ENCODE measurements at places on chromosomes 7 and 10. TPM values are rescaled to one million over a fixed set of nuclear protein-coding genes. Genes with fewer than 3 reads are reported as not detected.
A peak's percentile ranks its signal among the peaks of the same experiment; 100 is the strongest.

Gene AS3MT
- 2.2 TPM for polyA plus RNA-seq

Gene SEMA4G
- 38.9 TPM for polyA plus RNA-seq

Gene TRPV5
- not detected for polyA plus RNA-seq

Gene EPO
- not detected for polyA plus RNA-seq

Gene AP1S1
- 32.0 TPM for polyA plus RNA-seq

Gene IFIT1B
- not detected for polyA plus RNA-seq

Gene AKR1D1
- polyA plus RNA-seq = 8.1 TPM

Gene PRTFDC1
- 6.0 TPM for polyA plus RNA-seq

Gene CLDN3
- polyA plus RNA-seq = 125 TPM

Gene FLNC
- 40.4 TPM for polyA plus RNA-seq

Gene MLXIPL
- 46.7 TPM for polyA plus RNA-seq

DNA sequence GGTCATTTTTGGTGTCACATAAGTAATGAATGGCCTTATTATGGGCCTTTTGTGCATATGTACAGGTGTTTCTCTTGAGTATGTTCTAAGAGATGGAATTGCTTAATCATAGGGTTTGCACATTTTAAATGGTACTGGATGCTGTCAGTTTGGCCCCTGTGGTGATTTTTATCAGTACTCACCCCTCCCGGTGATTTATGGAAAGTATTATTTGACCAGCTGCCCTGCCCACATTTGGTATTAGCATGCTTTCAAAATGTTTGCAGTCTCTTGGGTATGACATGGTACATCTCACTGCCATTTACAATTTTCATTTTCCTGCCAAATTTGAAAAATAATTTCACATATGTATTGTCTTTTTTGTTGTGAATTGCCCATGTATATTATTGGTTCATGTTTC, 427.7 kb downstream of the LRMDA start:
- no peak overlapping the region for H3K27ac ChIP-seq
- H3K36me3 ChIP-seq = no peaks in the 10 kb centered on the region
- H3K27me3 ChIP-seq = no peaks in the 10 kb centered on the region
- no peak overlapping the region for H3K4me3 ChIP-seq
- no peaks in the 10 kb centered on the region for H3K4me1 ChIP-seq
- DNase-seq = no peak

GRCh38 chr7:44215531-44215930, 14.8 kb downstream of the YKT6 start:
- no peaks in the 10 kb centered on the region for H3K27me3 ChIP-seq
- no peaks in the 10 kb centered on the region for H3K4me1 ChIP-seq
- no peaks in the 10 kb centered on the region for H3K36me3 ChIP-seq
- no peak overlapping the region for H3K27ac ChIP-seq

DNA sequence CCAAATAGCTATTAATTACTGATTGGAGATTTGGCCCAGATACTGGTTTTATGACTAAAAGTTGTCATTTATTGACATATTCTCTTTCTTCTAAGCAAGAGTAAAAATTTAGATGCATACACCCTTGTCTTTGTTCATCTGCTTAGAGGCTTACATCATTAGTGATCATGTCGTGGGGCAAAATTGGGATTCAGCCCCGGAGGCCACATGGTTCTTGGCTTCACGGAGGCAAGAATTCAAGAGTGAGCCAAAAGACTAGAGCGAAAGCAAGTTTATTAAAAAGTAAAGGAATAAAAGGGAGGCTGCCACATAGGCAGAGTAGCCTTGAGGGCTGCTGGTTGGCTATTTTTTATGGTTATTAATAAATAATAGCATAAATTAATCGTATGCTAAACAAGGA, 41.1 kb downstream of the MINPP1 start:
- DNase-seq = no peak
- H3K27me3 ChIP-seq = no peaks in the 10 kb centered on the region
- H3K4me1 ChIP-seq = peaks cover 8% of the 10 kb centered on the region
- H3K36me3 ChIP-seq = no peaks in the 10 kb centered on the region

- H3K36me3 ChIP-seq = no peaks in the 10 kb centered on the region
- no peak overlapping the region for H3K4me3 ChIP-seq
- DNase-seq = no peak
- no peaks in the 10 kb centered on the region for H3K4me1 ChIP-seq
Observed at GRCh38 chr10:4784667-4785333, 41.2 kb upstream of the AKR1E2 start.

GRCh38 chr10:95377950-95378349, 87.1 kb upstream of the PDLIM1 start:
- H3K27me3 ChIP-seq = no peaks in the 10 kb centered on the region
- H3K36me3 ChIP-seq = no peaks in the 10 kb centered on the region
- no peak for DNase-seq
- no peak overlapping the region for H3K27ac ChIP-seq
- no peaks in the 10 kb centered on the region for H3K4me1 ChIP-seq

DNA sequence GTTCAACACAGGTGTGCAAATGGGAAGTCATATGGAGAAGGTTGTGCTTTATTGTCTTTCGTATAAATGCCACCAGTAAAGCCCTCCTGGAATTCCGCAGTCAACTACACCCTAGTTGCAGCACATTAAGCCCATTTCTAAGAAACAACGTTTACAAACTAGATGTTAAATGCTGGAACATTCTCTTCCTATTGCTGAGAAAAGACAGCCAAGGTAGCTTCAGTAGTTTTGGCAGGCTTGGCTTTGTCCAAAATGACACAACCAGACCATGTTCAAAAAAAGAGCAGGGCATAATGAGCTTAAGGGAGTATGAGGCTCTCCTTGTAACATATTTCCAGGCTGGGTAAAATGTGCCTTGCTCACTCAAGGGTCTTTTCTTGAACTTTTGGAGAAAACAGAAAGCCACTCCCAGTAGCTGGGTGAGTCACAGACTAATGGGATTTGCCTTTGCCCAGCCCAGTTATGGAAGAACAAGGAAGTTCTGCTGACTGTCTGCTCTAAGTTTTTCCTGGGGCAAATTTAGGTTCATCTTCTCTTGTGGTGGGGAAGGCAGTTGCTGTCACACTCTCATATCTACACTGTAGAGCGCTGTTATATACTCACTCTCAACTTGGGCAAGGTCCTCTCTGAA, 238.7 kb downstream of the PLXNA4 start:
- H3K4me1 ChIP-seq = no peaks in the 10 kb centered on the region
- H3K36me3 ChIP-seq = no peaks in the 10 kb centered on the region
- H3K27ac ChIP-seq = no peak overlapping the region

GRCh38 chr10:75035975-75036708, 75.3 kb upstream of the SAMD8 start:
- H3K4me1 ChIP-seq = no peaks in the 10 kb centered on the region
- no peaks in the 10 kb centered on the region for H3K27me3 ChIP-seq
- DNase-seq = no peak
- no peak overlapping the region for H3K4me3 ChIP-seq
- no peak overlapping the region for H3K27ac ChIP-seq

DNA sequence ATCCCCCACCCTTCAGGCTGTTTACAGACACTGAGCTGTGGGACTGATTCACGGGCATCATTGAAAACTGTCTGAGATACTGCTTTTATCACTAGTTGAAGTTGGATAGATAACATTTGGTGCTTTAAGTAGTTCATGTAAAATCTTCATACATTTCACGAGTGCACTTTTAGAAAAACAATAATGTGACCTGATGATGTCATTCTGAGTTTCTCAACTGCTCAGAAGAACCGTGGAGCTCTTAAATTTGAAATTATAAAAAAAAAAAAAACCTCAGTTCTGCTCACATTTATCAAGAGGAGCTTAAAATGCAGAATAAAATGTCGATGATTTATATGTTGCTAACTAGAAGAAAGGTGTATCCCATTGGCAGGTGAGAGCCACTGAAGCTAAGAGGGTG, 81.5 kb downstream of the GALNT11 start:
- no peak for DNase-seq
- no peaks in the 10 kb centered on the region for H3K27me3 ChIP-seq
- H3K4me3 ChIP-seq = no peak overlapping the region
- no peaks in the 10 kb centered on the region for H3K36me3 ChIP-seq
- no peak overlapping the region for H3K27ac ChIP-seq

GRCh38 chr7:30430777-30431176, 47.8 kb downstream of the NOD1 start:
- no peaks in the 10 kb centered on the region for H3K36me3 ChIP-seq
- H3K27me3 ChIP-seq = no peaks in the 10 kb centered on the region
- no peak overlapping the region for H3K27ac ChIP-seq
- no peak for DNase-seq
- no peaks in the 10 kb centered on the region for H3K4me1 ChIP-seq
- H3K4me3 ChIP-seq = no peak overlapping the region

DNA sequence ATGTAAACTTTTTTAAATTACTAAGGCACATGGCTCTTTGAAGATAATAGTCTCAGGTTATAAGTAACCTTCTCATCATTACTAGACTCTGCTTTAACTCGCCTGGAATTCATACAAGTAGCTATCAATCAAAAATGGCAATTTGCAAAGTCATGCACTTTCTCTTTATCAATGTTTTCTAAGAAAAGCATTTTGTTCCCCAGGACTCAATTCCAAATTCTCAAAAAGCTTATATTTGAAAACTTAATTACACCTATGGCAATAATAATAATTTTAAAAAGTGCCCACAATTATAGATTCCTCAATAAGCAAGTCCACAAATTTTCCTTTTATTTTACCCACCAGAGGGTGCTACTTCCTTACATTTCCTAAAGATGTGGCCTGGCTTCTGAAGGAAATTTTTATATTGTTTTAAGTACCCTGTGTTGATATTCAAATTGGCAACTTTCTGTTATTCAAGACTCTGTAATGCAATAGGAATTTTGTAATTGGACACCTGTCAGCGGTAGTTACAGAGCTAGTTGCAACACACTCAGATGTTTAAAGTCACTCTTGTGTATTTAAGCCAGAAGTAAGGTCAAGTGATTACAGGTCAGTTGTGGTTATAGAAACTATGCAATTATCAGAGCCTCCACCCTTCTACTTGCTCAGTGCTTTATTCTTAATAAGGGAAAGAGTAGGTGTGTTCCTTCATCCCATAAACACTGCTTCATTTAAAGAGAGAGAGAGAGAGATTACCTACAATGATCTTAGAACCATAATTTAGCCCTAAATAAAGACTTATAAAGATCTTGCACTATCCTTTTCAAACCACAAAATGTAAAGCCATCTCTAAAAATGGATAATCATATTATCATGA, 47.1 kb upstream of the HYAL4 start:
- peak; percentile 69 for DNase-seq
- H3K36me3 ChIP-seq = no peaks in the 10 kb centered on the region

- no peaks in the 10 kb centered on the region for H3K36me3 ChIP-seq
- H3K4me1 ChIP-seq = no peaks in the 10 kb centered on the region
- no peak overlapping the region for H3K4me3 ChIP-seq
- no peak overlapping the region for H3K27ac ChIP-seq
- DNase-seq = no peak
Observed at GRCh38 chr10:116798859-116799258, 50.4 kb upstream of the ENO4 start.

DNA sequence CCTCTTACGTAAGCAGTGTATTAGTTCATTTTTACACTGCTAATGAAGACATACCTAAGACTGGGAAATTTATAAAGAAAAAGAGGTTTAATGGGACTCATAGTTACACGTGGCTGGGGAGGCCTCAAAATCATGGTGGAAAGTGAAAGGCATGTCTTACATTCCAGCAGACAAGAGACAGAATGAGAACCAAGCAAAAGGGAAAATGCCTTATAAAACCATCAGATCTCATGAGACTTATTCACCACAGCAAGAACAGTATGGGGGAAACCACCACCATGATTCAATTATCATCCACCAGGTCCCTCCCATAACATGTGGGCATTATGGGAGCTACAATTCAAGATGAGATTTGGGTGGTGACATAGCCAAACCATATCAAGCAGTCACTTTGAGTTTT, 126.3 kb upstream of the CXCL12 start:
- DNase-seq = no peak
- no peak overlapping the region for H3K27ac ChIP-seq
- H3K27me3 ChIP-seq = no peaks in the 10 kb centered on the region
- H3K4me3 ChIP-seq = no peak overlapping the region
- H3K36me3 ChIP-seq = no peaks in the 10 kb centered on the region

- H3K4me1 ChIP-seq = no peaks in the 10 kb centered on the region
- no peaks in the 10 kb centered on the region for H3K36me3 ChIP-seq
- no peak overlapping the region for H3K27ac ChIP-seq
- no peak overlapping the region for H3K4me3 ChIP-seq
- H3K27me3 ChIP-seq = peaks cover 13% of the 10 kb centered on the region
Observed at GRCh38 chr7:139500770-139501138, 17.3 kb upstream of the KLRG2 start.

DNA sequence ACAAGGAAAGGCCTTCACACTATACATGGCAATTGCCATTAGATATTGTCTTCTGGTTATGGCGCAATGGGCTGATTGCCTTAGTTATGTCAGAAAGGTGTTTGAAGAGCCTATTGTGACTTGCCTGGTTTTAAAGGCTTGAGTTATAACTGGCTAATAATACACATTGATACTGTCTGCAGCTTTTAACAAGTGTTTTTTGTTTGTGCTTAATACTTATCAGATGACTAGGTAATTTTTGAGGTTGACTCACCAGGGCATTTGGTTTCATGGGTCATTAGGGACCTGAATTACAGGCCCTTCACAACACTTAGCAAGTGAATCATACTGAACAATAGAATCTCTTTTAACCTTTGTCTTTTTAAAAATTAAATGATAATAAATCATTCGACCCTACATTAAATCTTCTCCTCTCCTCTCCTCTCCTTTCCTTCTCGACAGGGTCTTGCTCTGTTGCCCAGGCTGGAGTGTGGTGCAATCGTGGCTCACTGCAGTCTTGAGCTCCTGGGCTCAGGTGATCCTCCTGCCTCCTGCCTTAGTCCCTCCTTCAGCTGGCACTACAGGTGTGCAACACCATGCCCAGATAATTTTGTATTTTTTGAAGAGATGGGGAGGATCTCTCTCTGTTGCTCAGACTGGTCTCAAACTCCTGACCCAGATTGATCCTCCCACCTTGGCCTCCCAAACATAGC, 196.3 kb downstream of the JCAD start:
- peak overlapping the region; percentile 42 for H3K27ac ChIP-seq
- no peak for DNase-seq
- no peak overlapping the region for H3K4me3 ChIP-seq
- no peaks in the 10 kb centered on the region for H3K27me3 ChIP-seq
- H3K36me3 ChIP-seq = no peaks in the 10 kb centered on the region

DNA sequence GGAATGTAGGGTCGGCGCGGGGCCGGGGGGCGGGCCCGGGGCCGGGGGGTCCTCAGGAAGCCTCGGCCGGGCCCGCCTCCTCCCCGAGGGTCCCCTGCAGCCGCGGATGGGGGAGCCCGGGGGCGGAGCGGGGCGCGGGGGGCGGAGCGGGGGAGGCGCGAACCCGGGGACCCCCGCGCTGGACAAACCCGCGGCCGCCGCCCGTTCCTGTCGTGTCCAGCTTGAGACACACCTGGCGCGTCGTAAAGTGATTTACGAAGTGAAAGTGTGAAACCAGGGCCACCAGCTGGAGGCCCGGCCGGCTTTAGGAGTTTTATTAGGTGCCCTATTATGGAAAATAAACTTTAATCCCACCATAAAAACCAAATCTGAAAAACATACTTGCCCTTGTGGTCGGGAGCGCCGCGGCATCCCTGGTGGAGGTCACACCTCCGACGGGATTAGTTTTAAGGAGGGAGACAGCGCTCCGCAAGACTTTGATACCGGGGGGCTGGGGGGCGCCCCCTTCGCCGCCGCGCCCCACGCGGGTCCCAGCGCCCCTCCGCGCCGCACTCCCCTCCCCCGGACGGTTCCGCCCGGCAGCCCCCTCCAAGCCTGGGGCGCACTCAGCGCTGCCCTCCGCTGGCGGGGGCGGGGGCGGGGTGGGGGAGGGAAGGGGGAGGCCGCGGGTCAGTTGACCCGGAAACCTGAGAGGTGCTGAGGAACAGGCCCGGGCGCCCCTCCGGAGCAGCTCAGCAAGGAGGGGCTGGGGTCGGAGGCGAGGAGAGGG, 10.3 kb downstream of the MNX1 start:
- H3K4me1 ChIP-seq = peaks cover 28% of the 10 kb centered on the region
- H3K4me3 ChIP-seq = peak overlapping the region; percentile 4
- H3K27me3 ChIP-seq = peaks cover 87% of the 10 kb centered on the region
- no peak for DNase-seq
